ENCODE measurements at places on chromosomes 7 and 10.

- no peak for DNase-seq
Observed at GRCh38 chr7:71661671-71662224, 529.8 kb downstream of the GALNT17 start.

- no peak for DNase-seq
Observed at GRCh38 chr10:84308481-84309304, 19.7 kb upstream of the CCSER2 start.

DNA sequence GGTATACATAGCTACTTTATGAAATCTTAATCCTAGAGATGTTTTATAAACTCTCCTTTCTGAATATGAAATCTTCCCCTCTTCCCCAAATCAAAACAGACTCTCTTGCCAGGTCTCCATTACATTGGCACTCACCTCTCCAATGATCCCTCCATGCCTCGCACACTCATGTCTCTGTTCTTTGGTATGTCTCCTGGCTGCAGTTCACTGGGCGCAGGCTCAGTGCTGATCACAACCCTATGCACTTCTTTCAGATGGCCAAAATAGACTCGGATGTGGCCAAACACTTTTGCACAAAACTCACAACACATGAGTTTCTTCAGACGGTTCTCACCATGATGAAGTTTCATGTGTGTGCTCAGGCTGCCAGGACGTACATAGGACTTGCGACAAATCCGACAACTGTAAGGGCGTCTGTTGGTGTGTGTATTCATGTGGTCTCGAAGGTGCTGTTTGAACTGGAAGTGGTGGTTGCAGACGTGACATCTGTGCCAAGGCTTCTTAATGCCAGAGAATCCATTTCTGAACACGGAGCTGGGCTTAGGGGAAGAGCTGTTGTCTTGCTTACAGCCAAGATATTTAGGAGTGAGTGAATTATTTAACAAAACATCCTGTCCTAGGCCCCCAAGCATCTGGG, 183.2 kb downstream of the ZNF438 start:
- DNase-seq: no peak

- DNase-seq: no peak
Observed at GRCh38 chr7:110507832-110508231, 583.1 kb upstream of the LRRN3 start.

DNA sequence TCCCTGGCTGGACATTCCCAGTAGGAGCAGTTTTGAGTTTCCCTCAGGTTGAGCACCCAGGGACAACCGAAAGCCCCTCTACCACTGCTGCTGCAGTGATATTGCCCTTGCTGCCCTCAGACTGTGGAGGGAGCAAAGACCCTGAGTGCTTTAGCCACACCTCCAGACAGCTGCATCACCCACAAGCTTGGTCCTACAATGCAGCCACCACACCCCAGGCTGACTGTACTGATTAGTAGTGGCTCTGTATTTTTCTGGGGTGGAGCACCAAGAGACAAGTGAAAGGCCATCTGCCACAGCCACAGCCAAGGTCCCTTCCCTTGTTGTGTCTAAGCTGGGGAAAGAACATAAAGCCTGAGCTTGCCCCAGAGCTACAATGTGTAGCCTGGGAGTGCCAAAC, 789.9 kb downstream of the PCDH15 start:
- no peak for DNase-seq

- peak; percentile 10 for DNase-seq
Observed at GRCh38 chr7:158861004-158861787, 4.8 kb downstream of the DYNC2I1 start.

DNA sequence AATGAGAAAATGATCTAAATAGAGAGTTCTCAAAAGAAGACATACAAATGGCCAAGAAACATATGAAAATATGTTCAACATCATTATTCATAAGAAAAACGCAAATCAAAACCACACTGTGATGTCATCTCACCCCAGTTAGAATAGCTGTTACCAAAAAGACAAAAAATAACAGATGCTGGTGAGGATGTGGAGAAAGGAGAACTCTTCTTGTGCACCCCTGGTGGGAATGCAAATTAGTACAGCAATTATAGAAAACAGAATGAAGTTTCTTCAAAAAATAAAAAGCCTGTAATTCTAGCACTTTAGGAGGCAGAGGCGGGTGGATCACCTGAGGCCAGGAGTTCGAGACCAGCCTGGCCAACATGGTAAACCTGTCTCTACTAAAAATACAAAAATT, 199.3 kb downstream of the PARD3 start:
- no peak for DNase-seq

GRCh38 chr10:15859509-15859905, 800 bp downstream of the MINDY3 start:
- DNase-seq: no peak

GRCh38 chr7:31448649-31449048, 65.2 kb upstream of the ITPRID1 start:
- no peak for DNase-seq

DNA sequence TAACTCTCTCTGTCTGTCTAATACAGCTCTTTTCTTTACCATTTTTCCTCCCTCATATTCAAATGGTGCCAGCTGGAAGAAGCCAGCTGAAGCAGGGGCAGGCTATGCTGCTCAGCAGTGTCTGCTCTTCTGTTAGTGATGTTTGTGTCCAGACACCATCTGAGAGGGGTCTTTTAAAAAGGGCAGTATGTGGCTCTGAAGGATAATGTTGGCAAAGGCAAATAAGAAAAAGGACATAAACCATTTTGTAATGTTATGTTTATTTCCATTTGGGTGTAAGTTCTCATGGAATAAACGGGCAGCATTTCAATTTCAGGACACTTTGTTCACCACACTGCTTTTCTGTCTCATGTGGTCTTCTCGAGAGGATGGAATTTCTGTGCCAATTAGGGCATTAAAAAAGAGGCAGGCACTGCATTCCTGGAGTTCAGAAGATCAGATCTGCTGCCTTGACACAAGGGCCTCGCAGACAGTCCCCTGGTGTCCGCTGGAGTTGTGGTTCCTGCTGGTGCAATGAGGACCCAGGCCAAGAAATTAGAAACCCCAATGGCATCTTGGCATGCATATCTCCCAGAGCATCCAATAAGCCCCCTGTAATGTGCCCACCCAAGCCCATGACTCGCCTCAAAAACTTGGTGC, 109.0 kb upstream of the ELMO1 start:
- no peak for DNase-seq

DNA sequence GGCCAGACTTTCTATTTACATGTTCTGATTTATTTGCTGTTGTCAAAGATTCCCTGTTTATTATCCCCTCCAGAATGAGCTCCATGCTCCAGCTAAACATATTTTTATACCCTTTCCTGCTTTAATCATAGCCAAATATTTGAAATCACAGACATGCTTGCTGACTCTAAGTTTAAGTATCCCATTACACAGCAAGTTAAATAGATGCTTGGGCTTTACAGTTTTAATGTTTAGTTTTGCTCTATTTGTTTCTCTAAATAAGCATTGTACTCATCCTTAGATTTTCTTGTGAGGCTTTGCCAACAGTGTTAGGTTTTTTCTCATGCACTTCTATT, 196.8 kb downstream of the TAX1BP1 start:
- DNase-seq: no peak

GRCh38 chr7:92847305-92847704, 10.9 kb upstream of the CDK6 start:
- DNase-seq: no peak

GRCh38 chr10:103949728-103950127, 17.2 kb upstream of the SLK start:
- DNase-seq: no peak

DNA sequence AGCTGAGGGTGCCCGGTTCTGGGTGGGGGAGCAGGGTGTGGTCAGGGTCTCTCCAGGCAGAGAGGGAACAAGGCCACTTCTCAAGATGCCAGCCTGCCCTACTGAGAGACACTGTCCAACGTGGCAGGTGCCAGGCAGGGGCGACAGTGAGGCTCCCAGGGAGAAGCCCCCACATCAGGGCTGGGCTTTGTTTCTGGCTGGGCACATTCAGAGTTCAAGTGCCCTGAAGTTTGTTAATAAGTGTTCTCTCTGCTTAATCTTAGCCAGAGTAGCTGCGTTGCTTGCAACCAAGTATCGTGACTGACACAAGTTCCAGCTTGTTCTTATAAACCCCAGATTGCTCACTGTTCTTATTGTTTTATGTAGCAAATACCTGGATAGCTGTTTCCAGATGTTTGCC, 21.8 kb downstream of the FOXL3 start:
- no peak for DNase-seq

- DNase-seq: no peak
Observed at GRCh38 chr10:123726836-123727235, 60.7 kb downstream of the GPR26 start.

DNA sequence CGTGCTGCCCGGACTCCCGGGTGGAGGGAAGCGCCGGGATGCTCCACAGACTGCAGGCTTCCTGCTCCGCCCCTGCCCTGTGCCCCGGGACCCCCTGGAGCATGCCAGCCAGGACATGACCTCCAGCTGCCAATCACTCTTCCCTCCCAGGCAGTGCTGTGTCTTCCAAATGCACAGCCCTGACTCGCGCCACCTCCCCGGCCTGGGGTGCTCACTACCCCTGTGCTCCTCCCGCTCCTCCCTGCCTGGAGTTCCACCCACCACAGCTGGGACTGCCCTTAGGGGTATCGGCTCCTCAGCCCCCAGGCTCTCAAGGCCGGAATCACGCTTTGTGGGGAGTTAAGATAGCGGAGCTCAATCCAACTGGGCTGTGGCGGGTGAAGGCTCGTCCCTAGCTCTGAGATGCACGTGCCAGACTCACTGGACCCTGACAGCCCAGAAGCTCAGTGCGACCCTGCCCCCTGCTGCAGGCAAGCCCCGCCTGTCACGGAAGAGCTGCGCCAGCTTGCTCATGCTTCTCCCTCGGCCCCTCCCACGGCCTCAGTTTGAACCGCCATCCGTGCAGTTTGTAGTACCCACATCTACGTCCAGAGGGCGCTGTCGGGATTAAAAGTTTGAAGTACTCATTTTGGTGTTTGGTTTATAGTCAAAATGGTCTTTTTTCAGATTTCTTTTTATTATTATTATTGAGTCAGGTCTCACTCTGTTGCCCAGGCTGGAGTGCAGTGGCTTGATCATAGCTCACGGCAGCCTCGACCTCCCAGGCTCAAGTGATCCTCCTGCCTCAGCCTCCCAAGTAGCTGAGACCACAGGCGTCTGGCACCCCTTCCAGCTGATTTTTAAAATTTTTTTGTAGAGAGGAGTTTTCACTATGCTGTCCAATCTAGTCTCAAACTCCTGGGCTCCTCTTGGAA, 142.5 kb upstream of the TCERG1L start:
- peak; percentile 44 for DNase-seq

DNA sequence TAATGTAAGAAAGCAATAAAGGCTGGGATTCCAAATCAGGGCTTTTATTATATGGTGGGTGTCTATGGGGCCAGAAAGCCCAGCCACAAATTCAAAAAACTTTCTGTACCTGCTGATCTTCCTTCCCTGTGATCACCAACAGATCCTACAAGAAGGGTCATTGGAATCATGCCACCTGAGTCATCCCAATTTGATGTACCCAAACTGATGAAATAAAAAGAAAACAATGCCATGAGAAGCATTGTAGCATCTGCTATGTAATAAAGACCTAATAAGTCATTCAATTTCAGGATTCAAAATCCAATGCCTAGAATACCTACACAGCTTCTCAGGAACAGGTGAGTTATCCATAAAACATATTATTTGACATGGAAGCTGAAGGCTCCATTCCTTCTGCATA, 228.8 kb downstream of the DKK1 start:
- no peak for DNase-seq

DNA sequence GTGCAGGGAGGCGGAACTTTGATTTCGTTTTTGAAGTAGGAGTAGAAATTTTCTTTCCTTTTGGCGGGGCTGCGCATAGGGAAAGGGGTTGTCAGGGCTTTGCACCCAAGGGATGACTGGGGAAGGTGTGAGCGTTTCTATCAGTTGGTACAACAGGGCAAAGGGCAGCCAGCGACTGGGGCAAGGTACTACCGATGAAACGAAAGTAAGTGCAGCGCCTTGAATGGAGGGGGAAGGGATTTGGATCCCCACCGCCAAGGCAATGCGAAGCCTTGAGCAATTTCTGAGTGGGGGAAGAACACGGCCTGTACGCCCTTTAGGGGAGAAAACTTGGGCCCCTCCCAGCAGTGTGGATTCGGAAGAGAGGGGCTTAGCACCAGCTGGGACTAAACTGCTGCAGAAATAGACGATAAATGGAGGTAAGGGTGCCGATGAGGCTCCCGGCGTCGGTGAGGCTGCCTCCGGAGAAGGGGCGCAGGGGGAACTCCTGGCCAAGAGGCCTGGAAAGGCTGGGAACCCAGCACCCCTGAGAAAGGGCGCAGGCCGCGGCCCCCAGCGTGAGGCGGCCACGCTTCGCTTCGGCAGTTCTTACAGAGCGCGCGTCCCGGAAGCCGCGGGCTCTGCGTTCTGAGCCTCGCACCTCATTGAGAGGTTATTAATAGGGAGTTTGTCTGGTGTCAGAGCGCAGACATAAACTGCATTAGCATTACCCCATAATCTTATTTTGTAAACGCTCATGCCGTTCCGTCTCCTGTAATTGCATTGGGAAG, 10.0 kb upstream of the TLX1 start:
- no peak for DNase-seq

DNA sequence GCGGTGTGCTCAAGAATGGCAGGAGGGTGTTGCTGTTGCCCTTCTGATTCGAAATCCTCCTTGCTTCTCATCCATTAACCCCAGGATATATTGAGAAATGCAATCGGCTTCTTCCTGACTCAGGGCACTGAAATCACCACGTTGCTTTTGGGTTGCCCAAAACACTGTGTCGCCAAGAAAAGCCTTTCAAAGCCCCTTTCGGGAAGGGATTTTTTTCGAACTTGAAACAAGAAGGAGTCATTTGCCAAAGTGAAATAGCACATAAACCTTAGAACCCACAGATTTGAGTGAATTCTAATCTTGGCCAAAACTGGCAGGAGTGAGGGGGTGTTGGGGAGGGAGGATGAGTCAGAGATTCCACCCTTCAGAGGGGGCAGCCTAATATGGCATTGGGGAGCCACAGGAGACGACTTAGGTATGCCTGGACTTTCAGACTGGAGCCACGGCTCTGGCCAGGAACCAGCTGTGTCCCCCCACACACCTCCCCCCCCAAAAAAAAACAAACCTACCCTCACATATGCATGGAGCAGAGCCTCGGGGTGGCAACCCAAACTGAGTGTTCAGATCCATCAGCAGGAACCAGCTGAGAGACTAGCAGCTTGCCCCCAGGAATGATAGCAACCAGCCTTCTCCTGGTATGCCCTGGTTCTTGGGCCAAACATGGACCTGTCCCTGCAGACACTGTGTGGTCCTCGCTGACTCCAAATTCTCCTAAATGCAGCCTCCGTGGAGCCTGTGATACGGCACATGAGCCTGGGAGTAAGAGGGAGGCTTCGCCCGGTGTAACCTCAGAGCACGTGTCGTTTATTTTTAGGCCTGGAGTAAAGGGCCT, 138.4 kb downstream of the FGFR2 start:
- DNase-seq: no peak

DNA sequence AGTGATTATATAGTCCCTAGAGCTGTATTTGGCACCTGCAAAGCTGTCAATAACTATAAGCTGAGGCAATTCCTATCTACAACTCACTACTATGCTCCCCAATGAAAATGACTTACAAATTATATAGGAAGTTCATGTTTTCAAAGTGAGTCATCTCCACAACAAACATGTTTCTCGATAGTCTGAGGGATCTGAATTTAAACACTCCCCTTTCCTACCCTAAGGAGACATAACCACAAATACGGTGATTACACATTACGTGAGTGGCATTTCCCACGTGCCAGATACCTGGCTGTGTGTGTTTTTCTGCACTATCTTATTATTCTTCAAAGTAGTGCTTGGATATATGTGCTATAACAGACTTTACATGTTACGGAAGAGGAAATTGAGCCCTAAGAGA, 122.5 kb upstream of the C1QL3 start:
- DNase-seq: no peak

- DNase-seq: no peak
Observed at GRCh38 chr7:140005754-140006503, 56.8 kb downstream of the PARP12 start.
